Left ventricle myocardium superior (tissue), 1 donor: ENCODE measurements at places on chromosomes 6 and 20.

GRCh38 chr6:73011945-73012344, 213.4 kb downstream of the KHDC1L start:
- no peak for DNase-seq

DNA sequence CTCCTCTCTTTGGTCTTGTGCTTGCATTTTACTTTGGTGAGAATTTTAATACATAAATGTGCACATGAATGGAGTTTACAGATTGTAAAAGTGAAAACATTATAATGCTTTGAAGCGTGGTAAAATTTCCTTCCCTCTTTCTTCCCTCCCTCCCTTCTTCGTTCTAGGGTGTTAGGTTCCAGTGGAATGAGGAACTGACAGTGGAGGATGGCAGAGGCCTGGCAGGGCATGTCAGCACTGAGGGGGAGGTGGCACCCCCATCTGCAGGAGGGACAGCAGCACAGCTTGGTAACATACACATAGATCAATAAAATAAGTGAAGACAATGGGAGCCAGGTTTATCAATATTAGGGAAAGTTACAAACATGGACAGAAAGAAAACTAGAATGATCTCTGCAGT, 47.5 kb downstream of the RNASET2 start:
- no peak for DNase-seq

GRCh38 chr6:22928775-22929174, 359.4 kb downstream of the HDGFL1 start:
- no peak for DNase-seq

DNA sequence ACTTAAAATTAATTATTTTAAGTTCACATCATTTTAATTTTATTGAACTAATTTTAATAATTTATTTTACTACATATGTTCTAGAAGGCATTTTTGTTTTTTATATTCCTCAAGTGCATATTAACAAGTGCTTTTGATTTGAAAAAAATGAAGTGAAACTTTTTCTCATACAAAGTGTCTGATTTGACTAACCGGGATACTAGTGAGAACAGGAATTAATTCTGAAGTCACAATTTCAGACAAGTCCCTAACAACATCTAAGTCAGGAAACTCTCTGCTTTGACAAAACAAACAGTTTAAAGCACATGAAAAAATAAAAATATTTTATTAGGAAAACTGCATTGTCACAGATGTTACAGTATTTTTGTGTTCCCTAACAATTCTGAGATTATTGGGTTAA, 1166.3 kb upstream of the CITED2 start:
- DNase-seq: no peak

DNA sequence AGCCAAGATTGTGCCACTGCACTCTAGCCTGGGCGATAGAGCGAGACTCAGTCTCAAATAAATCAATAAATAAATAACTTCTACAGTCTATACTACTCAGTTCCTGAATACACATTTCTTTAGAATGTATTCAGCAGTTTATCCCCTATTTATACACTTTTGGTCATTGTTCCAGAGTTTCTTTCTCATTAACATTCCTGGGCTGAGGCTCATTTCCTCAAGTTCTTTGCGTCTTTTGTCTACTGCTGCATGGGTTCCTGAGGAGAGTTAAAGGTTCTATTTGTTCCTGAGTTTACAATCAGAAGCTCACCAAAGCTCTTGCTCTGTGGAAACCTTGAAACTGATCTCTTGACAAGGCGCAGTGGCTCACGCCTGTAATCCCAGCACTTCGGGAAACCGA, 37.7 kb upstream of the SASH1 start:
- no peak for DNase-seq

- no peak for DNase-seq
Observed at GRCh38 chr20:433300-433975, 25.3 kb downstream of the RBCK1 start.

GRCh38 chr6:41597246-41598000, 40.8 kb upstream of the MDFI start:
- peak; percentile 17 for DNase-seq

GRCh38 chr6:16488813-16489212, 250.4 kb downstream of the GMPR start:
- DNase-seq: no peak

DNA sequence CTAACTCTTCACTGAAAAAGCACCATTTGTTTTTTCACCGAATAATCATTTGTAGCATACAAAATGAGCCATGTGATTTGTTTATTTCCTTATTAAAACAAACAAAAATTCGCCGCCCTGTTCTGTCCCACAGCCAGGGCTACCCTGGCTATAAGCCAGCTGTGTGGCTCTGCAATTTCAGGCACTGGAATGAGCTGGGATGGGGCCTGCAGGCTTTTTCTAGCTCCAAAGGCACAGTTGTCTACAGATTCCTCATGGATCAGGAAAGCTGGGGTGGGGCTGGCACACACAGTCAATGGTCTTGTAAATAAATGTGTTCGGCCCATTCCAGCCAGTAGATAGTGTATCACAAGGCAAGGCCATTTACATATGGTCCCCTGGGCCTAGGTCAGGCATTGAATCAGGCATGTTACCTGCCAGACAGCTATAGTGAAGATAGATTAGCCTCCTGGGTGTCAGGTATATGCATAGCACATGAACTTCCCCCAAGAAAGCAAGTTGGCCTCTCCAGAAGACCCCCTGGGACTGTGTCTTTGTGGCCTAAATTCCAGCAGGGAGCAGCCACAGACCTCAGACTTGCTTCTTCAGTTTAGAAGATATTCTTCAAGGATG, 608.9 kb downstream of the MAFB start:
- peak; percentile 24 for DNase-seq

DNA sequence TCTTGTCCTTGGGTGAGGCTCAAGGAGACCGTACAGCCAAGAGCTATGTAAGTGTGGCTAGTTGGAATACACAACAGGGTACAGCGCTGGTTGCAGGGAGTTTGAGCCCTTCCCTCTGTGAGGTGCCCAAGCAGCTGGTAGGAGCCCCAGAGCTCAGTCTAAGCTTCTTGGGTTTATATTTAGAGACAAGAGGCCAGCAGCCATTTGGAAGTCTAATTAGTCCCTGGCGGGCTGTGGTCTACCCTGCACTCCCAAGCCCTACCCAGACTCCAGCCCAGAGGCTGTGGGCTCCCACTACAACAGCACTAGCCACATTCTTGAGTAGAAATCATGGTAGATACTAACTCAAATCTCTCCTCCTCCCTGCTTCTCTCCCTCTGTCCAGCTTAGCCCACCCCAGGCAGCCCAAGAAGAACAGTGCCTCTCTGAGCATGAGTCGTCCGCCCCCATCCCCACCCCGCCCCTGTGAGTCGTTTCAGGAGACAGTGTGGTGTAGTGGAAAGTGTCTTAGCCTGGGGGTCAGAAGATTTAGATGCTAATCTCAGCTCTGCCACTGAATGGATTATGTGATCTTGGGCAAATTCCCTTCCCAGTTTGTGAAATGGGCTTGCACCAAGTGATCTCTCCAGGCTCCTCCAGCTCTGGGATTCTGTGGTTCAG, 37.8 kb downstream of the EIF2S2 start:
- no peak for DNase-seq

GRCh38 chr6:75368864-75369402, 84.3 kb upstream of the TMEM30A start:
- peak; percentile 30 for DNase-seq

- no peak for DNase-seq
Observed at GRCh38 chr20:54276577-54277169, 68.8 kb downstream of the PFDN4 start.

DNA sequence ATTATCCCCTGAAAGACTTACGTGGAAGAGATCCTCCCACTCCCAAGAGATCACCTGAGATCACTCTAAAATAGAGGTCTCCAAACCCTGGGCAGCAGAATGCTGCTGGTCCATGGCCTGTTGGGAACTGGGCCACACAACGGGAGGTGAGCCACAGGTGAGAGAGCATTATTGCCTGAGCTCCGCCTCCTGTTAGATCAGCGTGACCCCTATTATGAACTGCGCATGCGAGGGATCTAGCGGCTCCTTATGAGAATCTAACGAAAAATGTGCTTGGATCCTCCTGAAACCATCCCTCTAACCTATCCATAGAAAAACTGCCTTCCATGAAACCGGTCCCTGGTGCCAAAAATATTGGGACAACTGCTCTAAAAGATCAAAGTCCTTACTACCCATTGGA, 1057.4 kb downstream of the EPHA7 start:
- DNase-seq: no peak

DNA sequence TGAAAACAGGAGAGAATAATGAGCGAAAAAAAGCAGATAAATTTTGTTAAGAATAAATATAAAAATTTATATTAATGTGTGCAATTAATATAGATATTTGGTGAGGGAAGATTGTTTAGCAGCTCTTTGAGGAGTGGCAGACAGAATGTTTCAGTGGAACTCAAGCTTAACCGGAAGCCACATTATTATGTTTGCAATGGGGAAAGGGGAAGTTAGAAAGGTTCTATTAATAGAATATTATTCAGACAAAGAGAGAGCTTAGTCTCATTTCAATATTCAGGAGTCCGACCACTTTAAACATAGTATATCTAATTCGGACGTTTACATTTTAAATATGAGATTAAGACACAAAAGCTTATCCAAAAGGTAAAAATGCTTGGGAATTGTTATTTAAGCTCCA, 81.6 kb upstream of the KHDRBS2 start:
- no peak for DNase-seq

DNA sequence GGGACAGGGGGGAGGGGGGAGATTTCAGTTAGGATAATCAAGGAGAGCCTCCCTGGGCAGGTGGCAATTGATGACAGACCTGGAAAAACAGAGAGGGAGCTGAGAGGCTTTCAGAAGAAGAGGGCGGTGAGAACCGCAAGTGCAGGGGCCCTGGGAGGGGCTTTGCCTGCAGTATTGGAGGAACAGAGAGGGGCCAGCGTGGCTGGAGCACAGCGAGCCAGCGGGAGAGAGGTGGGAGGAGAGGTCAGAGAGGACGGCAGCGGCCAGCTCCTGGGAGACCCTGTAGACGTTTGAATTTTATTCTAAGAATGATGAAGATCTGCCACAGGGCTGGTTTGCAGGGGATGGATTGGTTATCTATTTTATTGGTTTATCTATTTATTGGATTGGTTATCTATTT, 34.5 kb upstream of the NOL4L start:
- no peak for DNase-seq

GRCh38 chr6:6793388-6794250, 205.1 kb downstream of the LY86 start:
- no peak for DNase-seq

- DNase-seq: no peak
Observed at GRCh38 chr6:114024746-114025145, 53.8 kb upstream of the HDAC2 start.

GRCh38 chr6:164022632-164023031, 608.1 kb downstream of the QKI start:
- DNase-seq: no peak

- DNase-seq: no peak
Observed at GRCh38 chr6:37338745-37339255, 15.0 kb upstream of the RNF8 start.

- no peak for DNase-seq
Observed at GRCh38 chr6:105748737-105749161, 337.4 kb upstream of the PRDM1 start.

- DNase-seq: peak; percentile 82
Observed at GRCh38 chr20:36493801-36494114, 47.6 kb upstream of the MYL9 start.

DNA sequence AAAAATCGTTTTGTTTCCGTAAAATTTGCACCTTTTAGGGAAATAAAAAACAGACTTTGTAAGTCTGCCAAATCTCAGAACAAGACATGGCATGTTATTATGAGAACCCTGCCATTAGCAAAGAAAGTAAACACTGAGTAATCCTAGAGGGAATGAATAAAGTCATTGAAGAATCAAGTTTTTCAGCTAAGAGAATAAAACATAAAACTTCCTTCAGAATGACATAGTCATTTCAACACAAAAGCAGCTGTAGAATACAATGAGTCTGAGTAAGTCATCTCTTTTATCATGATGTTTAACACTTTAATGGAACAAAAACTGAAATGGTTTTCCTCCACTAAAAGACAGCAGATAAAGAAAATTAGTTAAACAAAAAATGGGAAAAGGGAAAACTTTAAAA, 10.3 kb upstream of the DST start:
- DNase-seq: no peak

GRCh38 chr6:80094017-80094416, 12.5 kb upstream of the BCKDHB start:
- DNase-seq: no peak

GRCh38 chr20:25195962-25196785, 662 bp downstream of the ENTPD6 start:
- no peak for DNase-seq

DNA sequence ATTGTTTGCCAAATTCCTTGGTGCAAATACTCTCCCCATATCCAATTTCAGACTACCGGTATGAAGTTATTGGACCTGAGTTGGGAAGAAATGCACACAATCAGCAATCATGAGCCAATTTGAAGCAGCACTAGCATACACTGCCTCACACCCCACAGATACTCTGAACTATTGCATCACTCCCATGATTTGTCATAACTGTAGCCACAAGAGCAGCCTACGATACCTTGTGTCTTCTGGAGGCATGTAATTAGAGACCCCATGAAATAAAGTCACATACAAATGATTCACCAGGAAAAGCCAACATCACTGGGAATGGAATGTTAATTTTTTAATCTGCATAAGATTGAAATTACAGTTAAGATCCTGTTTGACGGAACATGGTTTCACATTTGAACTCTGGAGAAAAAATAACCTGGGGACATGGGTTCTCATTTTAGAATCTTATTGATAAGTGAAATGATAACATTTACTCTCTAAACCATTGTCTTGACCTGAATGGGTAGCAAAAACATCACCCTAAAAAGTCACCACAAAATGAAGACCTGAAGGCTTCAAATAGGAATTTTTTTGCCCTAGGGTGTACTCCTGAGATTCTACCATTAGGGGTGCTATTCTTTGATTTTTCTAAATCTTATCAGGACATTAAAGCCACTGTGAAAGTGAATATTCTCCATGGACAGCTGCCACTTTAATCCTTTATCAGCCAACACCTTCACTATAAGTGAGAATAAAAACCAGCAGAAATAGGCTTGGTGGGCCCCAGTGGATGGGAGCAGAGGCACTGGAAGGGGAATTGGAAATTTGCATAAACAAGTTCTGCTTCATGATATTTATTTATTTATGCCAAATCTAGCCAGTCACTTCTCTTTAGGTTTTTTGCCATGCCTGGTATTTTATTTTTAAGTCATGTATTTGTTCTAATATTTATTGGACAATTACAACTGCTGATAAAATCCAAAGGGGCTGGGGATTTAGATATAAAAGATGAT, 34.5 kb upstream of the HBS1L start:
- no peak for DNase-seq
